NCI-H345 (cell line): ENCODE measurements at places on chromosomes 5 and 9.

DNA sequence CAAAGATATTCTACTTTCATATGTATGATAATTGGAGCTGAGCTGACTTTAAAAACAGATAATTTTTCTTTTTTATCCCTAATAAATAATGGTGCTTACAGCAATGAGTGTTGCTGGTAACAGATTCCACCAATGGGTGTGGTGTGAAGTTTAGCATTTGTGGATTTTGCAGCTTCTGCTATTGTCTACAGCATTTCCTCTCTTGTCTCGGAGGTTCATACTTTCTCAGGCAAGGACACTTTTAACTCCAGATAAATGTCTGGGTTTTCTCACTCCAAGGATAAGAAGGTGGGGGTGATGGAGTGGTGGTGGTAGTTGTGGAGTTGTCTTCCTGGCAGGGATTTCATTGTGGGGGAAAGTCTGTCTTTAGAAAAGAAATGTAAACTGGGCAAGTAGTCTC, 120.0 kb upstream of the CDKN2B start:
- no peak for DNase-seq

DNA sequence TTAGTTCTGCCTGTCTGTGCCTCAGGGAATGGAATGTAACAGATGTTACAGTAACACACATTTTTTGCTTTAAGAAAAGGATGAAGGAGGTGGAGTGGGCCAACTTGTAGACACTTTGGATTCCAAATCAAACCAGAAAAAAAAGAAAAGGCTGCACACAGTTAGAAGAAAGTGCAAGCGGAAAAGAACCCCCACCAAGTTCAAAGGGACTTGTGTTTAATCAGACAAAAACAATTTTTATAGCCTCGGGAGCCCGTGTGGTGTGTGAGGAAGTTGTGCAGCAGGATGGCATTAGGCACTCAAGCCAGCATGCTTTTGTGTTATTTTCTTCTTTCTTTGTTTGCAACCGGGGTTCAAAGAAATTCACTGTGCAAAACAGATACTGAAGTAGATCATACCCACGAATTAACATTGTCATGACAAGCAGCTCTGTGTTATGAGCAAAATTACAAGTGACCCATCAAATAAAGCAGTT, 189.5 kb downstream of the SEMA5A start:
- DNase-seq = no peak

GRCh38 chr9:132873403-132873802, 4.7 kb downstream of the AK8 start:
- no peak for DNase-seq

DNA sequence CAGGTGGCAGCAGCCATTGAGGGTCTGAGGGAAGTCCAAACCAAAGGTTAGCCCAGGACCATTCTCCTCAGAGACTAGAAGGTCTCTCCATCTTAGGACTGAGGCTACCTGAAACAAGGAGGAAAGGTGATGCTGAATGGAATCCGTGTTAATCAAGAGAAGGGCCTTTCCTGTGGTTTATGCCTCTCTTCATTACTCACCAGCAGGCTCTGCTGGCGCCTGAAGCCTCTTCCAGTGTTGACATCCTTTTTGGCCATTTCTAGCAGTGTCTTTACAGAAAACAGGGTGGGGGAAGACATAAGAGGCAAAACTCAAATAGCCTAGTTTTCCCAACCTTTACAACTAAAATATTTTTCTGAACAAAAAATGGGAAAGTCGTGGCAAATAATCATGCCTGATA, 98.0 kb downstream of the ENC1 start:
- DNase-seq = no peak

DNA sequence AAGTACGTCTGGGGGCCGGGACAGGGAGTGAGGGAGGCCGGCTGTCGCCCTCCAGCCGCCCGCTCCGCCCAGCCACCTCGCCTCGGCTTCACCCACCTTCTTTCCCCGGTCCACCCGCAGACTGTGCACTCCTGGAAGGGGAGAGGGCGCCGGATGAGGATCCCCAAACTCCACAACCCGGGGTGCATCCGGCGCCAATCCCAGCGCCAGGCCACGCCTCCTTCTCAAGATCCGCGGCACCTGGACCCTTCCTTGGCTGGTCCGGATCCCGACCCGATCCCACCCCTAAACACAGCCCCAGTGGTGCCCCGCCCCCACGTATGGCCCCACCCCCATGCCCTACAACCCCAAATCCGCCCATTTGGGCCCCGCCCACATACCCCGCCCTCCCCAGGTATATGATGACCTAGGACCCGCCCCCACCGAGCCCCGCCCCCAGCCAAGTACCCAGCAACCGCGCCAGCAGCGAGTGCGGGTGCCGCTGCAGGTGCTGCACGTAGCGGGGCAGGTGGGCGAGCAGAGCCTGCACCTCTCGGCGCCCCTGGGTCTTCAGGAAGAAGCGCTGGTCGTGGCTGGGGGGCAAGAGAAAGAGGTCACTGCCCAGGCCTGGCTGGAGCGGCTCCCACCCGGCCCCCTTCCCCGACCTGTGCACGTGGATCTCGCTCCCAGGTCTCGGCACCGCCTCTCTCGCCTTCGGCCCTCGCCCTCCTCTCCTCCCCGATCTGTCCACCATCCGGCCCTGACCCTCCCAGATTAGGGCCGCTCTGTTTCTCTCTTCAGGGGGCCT, 3.2 kb downstream of the PIP5KL1 start:
- DNase-seq = peak; percentile 83

- DNase-seq = no peak
Measured at GRCh38 chr5:81241961-81242648, 9.0 kb downstream of the CKMT2 start.

GRCh38 chr5:39518516-39518915, 93.7 kb upstream of the DAB2 start:
- no peak for DNase-seq

DNA sequence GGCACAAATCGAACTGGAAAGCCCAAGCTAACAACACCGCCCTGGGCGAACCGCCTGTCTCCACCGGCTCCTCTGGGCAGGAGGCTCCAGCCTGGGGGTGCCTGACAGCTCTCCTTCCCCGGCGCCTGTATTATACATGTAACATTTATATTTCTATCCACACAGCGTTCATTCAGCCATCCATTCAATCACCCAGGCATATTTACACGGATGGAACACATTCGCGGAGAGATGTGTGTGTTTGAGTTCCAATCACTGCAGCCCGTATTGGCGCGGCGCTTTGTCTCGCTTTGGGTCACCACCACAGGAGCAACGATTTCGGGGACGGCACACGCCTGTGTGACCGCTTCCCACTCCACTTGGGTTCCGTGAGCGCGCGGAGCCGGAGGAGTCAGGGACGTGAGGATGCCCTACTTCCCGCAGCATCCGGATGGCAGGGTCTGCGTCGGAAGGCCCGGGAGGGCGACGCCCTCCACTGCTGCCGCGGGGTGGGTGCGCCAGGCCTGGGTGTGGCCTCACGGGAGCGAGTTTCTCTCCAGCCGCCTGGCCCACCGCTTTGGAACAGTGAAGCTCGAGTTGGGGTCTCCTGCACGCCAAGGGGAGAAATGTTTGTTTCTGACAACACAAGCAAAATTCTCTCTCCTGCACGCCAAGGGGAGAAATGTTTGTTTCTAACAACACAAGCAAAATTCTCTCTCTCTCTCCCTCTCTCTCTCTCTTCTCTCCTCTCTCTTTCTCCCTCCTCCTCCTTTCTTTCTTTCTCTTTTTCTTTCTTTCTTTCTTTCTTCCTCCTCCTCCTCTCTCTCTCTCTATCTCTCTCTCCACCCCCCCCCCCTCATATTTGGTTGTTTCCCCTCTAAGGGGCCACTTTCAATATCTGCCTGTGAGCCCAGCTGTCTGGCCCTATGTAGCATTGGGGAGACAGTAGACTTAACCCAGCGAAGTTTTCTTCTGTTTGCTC, 1.1 kb upstream of the SV2C start:
- DNase-seq = no peak

GRCh38 chr5:145218982-145219381, 616.2 kb downstream of the PRELID2 start:
- DNase-seq = no peak

GRCh38 chr5:180336234-180337020, 16.7 kb downstream of the GFPT2 start:
- DNase-seq = no peak

DNA sequence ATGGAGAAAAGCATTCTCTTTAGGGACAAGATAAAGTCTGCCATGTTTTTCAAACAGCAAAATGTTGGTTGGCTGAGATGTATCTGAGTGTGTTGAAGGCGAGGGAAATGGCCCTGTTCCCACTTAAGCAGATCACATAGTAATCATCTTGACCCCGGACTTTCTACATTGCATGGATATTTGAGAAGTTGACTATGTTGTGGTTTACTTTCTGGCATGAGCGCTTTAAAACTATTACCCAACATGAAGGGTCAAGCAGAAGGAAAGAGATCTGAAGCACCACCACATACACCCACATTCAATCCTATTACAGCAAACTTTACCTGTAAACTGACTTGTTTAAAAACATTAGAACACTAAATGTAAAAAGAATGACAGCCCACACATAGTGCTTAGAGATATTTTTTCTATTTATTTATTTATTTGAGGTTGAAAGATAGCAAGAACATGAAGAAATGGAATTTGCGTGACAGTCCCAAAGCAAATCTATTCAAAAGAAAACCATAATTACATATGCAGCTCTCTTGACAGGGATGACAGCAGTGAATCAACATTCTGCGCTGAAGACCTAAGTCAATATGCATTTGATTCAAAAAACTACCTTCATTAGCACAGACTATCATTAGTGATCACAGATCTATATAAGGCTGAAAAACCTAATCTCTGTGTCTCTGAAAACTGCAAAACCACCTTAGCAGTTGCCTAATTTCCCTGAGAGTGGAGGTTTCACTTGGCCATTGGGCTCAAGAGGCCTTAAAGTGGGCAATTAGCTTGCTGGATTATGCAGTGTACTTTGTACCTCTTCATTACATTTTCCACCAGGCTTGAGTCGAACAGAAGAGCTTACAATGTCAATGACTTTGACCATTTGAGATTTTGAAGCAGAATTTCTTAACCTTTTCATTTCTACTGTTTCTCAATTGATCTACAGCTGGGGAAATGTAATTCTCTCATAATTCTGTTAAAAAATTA, 195.0 kb downstream of the PDE4D start:
- DNase-seq = no peak

DNA sequence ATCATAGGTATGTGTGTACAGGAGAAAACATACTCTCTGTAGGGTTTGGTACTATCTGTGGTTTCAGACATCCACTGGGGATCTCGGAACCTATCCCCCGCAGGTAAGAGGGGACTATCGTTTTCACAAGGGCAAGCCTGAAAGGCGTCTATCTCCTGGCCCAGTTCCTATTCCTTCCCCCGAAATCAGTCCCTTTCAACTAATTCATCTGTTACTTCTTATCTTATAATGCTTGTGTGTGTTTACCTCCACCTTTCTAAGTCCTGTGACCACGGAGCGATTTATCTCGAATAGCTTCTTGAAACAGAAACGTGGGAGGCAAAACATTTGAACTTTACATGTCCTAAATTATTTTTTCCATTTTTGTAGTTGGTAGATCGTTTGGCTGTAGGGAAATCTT, 11.4 kb downstream of the ABO start:
- no peak for DNase-seq

DNA sequence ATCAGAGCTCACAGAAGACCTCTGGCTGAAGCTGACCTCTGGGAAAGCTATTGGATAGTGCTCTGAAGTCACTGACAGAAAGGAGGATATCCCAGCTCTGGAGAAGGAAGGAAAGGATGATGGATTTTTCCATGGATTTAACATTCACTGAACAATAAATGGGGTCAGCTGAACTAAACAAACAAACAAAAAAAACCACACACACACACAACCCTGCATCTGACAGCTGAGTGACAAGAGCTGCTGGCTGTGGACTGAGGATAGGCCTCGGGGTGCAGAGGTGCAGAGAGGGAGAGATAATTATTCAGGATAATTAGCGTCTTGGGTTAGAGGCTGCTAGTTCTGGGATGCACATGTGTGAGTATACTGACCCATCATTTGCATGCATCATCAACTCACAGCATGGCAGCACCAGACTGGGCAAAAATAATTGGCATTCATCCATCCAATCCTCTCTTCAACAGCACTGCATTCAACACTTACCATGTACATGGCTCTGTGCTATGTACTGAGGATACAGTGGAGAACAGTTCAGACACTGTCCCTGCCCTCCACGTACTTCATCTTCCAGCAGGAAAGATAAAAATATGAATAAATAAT, 131.4 kb upstream of the TRIM32 start:
- DNase-seq = no peak

DNA sequence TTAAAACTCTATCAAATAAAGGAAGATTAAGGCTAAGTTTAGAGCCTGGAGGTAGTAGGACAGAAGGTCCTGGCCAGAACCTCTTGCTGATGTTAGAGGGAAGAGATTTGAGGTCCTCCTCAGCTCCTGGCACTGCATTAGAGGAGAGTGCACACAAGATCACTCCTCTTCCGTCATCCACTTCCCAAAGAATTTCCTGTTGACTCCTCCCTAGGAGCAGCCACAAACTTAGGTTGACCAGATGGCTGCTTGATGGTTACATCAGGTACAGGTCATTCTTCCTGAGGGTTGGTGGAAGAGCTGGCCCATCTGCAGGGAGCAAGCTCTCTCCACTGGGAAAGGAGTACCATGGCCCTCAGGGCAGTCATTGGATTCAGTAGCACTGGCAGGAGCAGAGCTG, 93.9 kb upstream of the IL33 start:
- DNase-seq = no peak

GRCh38 chr5:131389096-131389868, 125.4 kb downstream of the CDC42SE2 start:
- DNase-seq = no peak

DNA sequence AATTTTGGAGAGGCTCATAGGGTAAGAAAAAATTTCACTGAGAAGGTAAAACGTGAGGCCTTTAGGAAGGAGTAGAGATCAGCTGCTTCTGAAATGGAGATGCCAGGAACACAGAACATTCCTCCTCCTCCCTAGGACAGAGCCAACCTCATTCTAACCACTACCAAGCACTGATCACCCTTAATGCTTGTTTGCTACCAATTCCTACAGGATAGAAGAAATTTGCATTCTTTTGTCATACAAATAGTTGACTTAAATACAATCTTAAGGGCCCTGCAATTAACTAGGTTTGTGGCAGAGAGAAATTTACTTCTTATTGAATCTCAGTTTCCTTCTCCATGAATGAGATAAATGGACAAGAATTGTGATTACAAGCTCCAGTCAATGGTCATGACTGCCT, 780.2 kb upstream of the WWC1 start:
- no peak for DNase-seq

- DNase-seq = no peak
Measured at GRCh38 chr9:115367321-115367720, 249.4 kb upstream of the TNC start.

DNA sequence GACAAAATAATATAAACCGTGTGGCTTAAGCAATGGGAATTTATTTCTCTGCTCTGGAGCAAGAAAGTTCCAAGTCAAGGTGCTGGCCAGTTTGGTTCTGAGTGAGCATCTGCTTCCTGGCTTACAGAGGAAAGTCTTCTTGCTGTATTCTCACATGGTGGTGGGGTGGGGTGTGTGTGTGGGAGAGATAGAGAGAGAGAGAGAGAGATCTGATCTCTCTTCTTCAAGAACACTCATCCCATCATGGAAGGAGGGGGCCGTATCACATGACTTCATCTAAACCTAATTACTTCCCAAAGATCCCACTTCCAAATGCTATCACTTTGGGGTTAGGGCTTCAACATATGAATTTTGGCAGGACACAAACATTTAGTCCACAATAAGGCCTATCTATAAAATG, 91.2 kb downstream of the PRR16 start:
- no peak for DNase-seq

GRCh38 chr5:6551287-6551954, 81.4 kb downstream of the NSUN2 start:
- DNase-seq = no peak

- no peak for DNase-seq
Measured at GRCh38 chr5:608429-609370, 3.4 kb upstream of the CEP72 start.
